ENCODE measurements at places on chromosomes 13 and 19.

DNA sequence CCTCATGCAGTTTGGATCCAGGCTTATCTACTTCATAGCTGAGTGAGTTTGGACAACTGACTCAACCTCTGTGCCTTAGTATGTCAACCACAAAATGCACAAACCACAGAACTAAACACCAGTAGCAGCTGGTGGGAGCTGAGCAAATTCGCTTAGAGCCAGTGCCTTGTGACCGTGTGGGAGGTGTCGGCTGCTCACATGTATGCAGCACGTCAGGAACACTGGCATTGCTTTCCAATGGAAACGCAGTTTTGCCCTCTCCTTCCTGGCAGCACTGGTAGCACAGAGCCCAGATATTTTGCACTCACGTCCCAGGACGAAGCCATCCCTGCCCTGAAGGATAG lies 8.3 kb upstream of the NTN5 start:
- DNase-seq, result no peak

DNA sequence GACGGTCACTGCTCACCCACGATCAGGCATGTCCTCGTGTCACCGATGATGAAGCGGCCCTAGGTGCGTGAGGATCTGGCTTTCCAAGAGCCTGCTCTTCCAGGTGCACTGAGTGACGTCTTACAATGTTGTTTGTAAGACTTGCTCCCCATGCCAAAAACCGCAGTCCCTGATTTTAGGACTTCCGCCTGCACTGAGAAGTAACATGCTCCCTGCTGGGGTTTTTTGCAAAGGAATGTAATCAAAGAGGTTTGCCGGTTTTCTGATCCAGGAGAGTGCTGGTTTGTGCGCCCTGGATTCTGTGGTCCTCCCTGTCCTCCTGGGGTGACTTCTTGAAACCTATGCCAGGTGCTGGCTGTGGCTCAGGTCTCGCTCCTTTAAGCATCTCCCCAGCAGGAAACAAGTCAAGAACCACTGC lies 38.8 kb downstream of the MYO9B start:
- DNase-seq, result no peak

DNA sequence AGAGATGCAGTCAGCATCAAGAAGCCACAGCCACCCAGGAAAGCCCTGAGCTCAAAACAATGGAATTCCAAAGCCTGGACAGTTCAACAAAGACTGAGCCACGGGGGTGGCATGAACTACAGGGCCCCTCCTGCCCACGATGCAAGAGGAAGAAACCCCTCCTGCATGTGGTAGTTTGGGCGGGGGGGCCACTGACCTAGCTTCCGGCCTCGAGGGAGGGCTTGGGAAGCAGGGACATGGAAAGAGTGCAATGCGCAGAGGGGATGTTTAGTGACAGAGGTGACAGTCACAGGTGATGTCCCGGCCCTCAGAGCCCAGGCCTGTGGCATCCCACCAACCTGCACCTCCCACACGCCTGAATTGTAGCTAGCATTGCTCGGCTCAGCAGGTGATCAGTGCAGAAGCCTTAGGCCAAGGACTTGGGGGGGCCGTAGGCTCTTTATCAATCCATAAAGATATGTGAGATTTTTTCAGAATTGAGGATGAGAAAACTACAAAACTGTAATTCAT lies 318.8 kb downstream of the TEX29 start:
- no peak for DNase-seq

DNA sequence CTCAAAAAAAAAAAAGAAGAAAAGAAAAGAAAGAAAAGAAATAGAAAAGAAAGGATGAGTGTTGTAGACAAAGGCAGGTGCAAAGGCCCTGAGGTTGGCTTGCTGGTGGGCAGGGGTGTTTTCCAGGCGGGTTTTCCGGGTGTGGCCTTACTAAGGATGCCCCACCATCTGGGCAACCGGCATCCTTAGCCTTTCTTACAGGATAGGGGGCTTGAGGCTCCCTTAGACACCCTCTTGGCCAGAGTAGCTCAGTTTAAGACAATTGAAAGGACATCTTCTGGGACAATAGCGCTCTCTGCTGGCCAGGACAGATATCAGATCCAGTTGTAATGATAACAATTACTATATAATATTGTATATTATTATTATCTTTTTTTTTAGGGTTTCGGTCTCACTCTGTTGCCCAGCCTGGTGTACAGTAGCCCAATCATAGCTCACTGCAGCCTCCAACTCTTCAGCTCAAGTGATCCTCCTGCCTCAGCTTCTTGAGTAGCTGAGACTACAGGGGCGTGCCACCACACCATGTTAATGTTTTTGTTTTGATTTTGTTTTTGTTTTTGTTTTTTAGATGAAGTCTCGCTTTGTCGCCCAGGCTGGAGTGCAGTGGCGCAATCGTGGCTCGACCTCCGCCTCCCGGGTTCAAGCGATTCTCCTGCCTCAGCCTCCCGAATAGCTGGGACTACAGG lies 1.4 kb upstream of the QTRT1 start:
- DNase-seq, result peak; percentile 49

DNA sequence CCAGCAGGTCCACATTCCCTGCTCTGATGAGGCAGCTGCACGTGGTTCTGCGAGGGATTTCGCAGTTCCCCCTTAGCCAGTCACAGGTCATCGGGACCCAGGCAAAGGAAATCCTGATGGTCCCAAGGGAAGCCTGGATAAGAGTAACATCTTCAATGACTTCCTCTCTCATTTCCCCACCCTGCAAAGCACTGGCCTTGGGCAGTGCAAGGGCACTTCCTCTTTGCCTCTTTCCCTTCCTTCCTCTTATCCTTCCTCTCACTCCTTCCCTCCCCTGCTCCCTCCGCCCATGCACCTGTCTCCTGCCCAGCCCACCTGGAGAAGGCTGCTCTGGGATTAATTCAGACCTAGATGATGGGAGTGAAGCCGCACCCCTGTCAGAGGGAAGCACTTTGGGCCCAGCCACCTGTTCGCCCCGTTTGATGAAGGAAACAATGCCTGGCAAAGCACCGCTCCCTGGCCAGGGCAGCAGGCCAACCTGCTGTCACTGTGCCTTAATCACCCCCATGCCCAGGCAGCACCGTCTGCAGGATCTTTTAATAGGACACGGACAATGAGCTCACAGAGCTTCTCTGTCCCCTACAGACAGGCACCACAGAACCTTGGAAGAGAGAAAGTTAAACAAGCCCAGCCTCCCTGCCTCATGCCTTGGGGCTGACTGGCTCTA lies 113.5 kb upstream of the PABPC3 start:
- no peak for DNase-seq

GRCh38 chr13:75454497-75454896 lies 27.5 kb downstream of the TBC1D4 start:
- no peak for DNase-seq

- no peak for DNase-seq
Observed at GRCh38 chr13:26816881-26817280, 56.3 kb upstream of the GPR12 start.

DNA sequence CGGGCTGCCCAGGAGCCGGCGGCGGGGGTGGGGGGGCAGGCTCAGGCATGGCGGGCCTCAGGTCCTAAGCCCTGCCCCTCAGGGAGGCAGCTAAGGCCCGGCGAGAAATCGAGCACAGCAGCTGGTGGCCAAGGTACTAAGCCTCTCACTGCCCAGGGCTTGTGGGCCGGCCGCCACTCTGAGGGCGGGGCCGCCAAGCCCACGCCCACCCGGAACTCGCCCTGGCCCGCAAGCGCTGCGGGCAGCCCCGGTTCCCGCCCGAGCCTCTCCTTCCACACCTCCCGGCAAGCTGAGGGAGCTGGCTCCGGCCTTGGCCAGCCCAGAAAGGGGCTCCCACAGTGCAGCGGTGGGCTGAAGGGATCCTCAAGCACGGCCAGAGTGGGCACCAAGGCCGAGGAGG lies 33.1 kb downstream of the PCDH8 start:
- DNase-seq, result no peak

DNA sequence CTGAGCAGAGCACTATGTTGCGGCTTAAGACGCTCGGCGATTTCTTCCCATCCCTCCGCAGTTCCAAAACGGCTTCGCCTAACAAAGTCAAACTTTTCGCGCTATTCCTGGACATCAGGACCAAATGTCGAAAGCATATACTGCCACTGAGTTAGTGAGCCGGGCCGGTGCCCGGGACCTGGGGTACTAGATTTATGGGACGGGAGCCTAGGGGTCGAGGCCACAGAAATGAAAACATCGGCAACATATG lies 699 bp downstream of the RCBTB2 start:
- DNase-seq, result no peak

GRCh38 chr19:3365836-3366752 lies at the start of gene NFIC:
Gene NFIC (plus strand): TSS chr19:3366583. CDS start chr19:3366637, 54 bp downstream.
- no peak for DNase-seq

DNA sequence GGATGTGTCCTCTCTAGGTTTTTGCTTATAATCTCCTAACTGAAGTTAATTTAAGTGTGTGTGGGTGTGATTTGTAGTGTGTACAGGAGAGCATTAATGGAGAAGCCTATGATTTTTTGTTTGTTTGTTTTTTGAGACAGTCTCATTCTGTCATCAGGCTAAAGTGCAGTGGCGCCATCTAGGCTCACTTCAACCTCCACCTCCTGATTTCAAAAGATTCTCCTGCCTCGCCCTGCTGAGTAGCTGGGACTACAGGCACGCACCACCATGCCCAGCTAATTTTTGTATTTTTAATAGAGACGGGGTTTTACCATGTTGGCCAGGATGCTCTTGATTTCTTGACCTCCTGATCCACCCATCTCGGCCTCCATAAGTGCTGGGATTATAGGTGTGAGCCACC lies 20.6 kb downstream of the ZNF701 start:
- DNase-seq, result no peak

DNA sequence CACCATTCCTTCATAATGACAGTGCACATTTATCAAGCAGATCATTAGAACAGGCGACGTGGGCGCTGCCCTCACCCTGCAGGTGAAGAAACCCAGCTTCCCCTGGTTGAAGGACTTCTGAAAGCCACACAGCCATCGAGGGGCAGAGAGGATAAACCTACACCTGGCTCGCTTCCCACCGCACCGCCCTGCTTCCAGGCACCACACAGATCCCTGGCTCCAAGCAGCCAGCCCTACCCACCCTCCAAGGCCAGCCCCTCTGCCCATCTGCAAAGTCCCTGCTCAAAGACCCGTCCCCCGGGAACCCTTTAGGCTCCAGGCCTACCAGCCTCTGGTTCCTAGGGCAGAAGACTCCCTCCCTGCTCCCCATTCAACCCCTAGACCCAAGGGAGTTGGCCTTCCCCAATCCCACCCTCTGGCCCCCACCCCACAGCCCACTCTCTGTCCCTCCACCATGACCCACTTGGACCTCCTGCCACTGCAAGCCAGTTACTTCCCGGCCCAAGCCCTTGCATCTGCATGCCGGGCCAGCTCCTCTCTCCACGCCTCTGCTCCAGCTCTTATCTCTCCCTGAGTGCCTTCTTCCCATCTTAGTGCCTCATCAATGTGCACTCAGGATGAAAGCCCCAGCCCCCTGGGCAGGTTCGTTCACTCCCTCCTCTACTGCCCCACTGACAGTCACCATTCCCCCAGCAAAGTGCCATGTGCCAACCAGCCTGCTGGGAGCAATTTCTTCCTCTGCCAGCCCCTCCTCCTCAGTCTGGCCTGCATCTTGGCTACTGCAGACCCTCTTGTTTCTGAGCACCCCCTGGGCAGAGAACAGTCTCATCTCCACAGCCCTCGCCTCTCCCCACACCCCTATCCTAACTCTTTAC lies 28.0 kb downstream of the PEPD start:
- DNase-seq, result no peak

DNA sequence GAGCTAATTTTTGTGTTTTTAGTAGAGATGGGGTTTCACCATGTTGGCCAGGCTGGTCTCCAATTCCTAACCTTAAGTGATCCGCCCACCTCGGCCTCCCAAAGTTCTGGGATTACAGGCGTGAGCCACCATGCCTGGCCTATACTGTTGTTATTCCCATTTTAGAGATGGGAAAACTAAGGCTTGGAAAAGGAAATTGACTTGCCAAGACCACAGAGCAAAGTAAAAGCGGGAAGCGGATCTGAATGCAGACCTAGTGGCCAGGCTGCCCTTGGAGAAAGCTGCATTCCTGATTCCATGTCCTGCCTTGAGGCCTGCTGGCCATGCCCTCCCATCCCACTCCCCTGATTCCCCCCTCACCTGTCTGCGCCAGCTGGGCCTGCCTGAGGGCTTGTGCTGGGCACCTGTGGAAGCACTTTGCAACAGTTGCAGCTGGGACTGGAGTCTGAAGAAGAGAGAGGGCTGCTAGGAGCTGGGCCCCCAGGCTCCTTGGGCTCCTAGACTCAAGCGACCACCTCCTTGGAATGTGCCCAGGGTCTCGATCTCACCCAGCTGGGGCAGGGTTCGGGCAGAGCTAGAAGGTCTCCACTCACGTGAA lies 5.7 kb downstream of the PALM3 start:
- DNase-seq, result no peak

- DNase-seq, result no peak
Observed at GRCh38 chr19:18362934-18363542, 22.6 kb downstream of the PGPEP1 start.

- DNase-seq, result no peak
Observed at GRCh38 chr13:113051641-113052040, 54.0 kb upstream of the F7 start.

GRCh38 chr13:48631441-48631840 lies 22.3 kb upstream of the CYSLTR2 start:
- no peak for DNase-seq

- no peak for DNase-seq
Observed at GRCh38 chr19:28103921-28104320, 1109.0 kb downstream of the UQCRFS1 start.

GRCh38 chr13:50998326-50998725 lies 88.7 kb downstream of the RNASEH2B start:
- no peak for DNase-seq

DNA sequence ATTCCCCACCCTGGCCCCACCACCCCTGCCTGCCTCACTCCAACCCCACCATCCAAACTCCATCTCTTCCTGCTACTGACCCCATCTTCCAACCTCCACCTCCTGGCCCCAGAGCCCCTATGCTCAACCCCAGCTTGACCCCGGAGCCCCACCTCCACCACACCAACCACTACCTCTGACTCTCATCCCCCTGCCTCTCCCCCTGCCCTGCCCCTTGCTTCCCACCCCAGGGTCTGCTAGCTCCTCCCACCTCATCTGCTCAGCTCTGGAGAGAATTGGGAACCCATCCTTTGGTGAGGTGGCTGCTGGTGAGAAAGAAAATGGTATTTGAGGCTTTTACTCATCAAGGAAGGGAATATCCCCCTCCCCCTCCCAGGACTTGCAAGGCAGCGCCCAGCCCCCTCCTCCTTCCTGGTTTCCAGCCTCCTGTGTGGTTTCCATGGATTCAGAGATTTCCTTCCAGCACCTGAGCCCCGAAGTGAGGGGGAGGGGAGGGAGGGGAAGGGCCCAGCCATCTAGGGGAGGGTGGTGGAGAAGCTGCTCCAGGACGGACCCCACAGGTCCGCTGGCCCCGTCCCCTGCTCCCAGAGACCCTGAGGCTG lies 11.4 kb upstream of the PEPD start:
- DNase-seq, result no peak

- no peak for DNase-seq
Observed at GRCh38 chr13:95385798-95386197, 84.5 kb upstream of the ABCC4 start.

All from kidney capillary endothelial cell (primary cell).